Activated CD8-positive, alpha-beta memory T cell treated with anti-CD3 and anti-CD28 coated beads for 1 hour (primary cell): ENCODE measurements at places on chromosomes 12 and 14.

GRCh38 chr12:84294246-84294645 is 618.4 kb downstream of the SLC6A15 start:
- no peak for DNase-seq

DNA sequence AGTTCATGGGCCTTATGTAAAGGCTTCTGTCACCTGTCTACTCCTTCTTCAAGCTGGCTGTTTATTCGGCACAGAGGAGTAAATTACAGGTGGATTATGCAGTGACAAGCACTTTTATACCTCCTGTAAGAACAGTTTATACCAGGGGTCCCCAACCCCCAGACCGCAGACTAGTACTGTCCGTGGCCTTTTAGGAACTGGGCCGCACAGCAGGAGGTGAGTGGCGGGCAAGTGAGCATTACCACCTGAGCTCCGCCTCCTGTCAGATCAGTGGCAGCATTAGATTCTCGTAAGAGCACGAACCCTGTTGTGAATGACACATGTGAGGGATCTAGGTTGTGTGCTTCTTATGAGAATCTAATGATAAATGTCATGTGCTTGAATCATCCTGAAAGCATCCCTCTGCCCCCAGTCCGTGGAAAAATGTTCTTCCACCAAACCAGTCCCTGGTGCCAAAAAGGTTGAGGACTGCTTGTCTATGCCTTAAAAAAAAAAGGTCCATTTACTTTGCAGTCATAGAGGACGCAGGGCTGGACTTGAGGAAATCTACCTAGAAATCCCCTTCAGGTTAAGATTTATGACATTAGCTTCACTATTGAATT is 78.8 kb downstream of the ETV6 start:
- DNase-seq: no peak

- no peak for DNase-seq
These were observed 174.2 kb downstream of the PPM1H start for GRCh38 chr12:62760779-62761178.

- no peak for DNase-seq
These were observed 199.8 kb downstream of the RBM19 start for GRCh38 chr12:113766131-113766878.

DNA sequence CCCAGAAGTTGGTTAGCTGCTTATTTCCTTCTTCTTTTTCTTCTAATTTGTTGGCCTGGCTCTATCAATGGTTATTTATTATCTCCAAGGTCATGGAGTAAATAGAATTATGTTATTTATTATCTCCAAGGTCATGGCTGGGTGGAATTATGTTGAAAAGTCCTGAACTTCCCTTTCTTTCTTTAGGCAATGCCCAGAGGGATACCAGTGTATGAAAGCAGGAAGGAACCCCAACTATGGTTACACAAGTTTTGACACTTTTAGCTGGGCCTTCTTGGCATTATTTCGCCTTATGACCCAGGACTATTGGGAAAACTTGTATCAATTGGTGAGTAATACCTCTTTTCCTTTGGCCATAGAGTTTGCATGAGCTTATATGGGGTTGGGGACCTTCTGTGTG is 111.6 kb downstream of the SCN8A start:
- DNase-seq: no peak

DNA sequence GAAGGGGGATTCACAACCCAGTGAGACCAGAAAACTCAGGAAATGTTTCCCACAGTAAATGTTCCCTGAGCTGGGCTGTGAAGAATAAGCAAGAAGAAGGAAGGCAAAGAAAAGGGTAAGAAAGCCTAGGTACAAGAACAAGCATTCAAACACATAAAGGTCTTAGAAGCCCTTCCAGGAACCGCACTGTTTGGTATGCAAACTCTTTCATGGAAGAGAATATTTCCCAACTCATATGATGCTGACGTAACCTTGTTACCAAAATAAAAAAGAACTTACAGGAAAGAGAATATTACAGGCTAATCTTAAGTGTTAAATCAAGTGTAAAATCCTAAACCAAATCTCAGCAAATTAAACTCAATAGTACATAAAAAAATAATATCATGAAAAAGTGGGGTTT is 23.6 kb downstream of the MED6 start:
- DNase-seq: no peak

- DNase-seq: no peak
These were observed 124.4 kb downstream of the DAD1 start for GRCh38 chr14:22464422-22465142.
